ENCODE measurements at places on chromosomes 4 and X.

GRCh38 chr4:67874986-67875385, 8.8 kb downstream of the TMPRSS11D start:
- no peak for DNase-seq

GRCh38 chr4:1873776-1874175, 2.6 kb downstream of the NSD2 start:
- DNase-seq = no peak

DNA sequence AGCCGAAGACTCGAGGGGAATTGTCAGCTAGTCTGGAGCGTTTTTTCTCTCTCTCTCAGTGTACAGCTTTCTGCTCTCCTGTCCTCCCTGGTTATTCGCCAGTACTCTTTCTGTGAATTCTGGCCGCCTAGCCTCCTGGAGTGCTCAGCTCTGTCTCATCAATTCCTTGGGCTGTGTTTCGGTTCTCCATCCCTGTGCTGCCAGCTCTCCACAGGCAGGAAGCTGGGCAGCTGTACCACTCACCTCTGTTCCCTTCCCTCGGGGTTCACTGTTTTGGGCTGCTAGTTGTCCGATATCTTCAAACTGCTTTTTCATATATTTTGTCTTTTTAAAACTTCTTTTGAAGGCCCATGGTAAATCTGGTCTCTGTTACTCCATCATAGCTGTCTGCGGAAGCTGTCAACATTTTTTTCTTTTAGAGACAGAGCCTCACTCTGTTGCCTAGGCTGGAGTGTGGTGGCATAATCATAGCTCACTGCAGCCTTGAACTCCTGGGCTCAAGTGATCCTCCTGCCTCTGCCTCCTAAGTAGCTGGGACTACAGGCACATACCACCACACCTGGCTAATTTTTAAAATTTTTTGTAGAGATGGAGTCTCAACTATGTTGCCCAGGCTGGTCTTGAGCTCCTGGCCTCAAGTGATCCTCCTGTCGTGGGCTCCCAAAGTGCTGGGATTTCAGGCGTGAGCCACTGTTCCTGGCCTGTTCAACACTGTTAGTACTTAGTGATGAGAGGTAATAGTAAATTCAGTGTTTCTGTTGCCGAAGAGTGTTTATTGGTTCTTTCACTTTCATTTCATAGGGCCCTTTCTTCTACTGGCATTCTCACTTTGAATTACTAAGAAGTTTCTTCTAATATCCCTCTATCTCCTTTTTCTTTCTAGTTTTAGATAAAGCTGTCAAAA, 18.6 kb downstream of the ZCCHC4 start:
- no peak for DNase-seq

- peak; percentile 88 for DNase-seq
These were observed 147.5 kb downstream of the DLG3 start for GRCh38 chrX:70592091-70592490.

GRCh38 chr4:168651374-168651773, 154.5 kb downstream of the PALLD start:
- no peak for DNase-seq
